ENCODE measurements at places on chromosomes 12 and 14.

DNA sequence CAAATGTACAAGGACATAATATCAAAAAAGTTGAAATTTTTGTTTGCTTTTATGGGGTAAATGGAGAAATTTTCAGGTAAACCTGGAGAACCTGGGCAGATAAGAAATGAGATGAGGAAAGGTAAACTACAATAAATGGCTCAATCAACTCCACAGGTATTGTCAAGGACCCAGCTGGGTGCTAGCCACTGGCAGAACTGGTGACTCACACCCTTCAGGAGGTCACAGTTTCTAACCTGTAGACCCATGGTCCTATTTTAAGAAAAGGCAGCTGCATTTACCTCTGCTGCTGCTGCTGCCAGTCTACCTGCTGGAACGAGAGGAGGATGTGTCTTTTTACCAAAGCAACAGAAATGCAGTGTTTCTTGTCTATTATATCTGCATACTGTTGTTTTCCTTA is 226.6 kb downstream of the ALG10B start:
- DNase-seq, result no peak

DNA sequence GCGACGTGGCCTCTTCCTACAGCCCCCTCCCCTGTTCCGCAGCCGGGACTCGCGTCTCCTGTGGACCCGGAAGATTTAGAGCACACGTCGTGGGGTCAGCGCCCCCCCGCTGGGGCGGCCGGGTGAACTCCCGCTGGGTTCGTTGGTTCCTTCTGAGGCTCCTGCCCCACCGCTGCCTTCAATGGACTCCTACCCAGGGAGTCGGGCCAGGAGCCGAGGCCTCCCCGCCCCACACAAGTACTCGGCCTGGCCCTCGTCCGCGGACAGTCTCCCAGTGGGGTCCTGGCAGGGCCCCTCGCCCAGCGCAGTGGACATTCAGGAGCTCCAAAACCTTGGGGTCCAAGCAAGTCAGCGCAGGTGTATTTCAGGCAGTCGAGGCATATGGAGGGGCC is 1.2 kb downstream of the MMP17 start:
- peak; percentile 16 for DNase-seq

DNA sequence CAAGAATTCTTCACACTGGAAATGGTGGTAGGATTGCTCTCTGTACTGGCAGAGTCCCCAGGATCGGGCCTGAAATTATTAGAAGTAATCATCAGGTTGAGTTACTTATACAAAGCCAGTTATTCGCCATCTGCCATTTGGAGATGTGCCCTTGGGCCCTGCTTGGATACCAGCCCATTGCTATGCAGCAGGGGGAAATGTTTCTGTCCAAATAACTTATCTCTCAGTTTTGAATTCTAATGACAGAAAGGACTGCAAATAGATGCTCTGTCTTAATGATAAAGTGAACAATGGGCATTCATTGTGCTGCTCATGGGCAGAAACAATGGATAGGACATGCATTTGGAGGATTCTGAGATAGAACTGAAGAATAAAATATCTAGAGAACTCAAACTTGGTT is 139.1 kb upstream of the PELI2 start:
- no peak for DNase-seq

DNA sequence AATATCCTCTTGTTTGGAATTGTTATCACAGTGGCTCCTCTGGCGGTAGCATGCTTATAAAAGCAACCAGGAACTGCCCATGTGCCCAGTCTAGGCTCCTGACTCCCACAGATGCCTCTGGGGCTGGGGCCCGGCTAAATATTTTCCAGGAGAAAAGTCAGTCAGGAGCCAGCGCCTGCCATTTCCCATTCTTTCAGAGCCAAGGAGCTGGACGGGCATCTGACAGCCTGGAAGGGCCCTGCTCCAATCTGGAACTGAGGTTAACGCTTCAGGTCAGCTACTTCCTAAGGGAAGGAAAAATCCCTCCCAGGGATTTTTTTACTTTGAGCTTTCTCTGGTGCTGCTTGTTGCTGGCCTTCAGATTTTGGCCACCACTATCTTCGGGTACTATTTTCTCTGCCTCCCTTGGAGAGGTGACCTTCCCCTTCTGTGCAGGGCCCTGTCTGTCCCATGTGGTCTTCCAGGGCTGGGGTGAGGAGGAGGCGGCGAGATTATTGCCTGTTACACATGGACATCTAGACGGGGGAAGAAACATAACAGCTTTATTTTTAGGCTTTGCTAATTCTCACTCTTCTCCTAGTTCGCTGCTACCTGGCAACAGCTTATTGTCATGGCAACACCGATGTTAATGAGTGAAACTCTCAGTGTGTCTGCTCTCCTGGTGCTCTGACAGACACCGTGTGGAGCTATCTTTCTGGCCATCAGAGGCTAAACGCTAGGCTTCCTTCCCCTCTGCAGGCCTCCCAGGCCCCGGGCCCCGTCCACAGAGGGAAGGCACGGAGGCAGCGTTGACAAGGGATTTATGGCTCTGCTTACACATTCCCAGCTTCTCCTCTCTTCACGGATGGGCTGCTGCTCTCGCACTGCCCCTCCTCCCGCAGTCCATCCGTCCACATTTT is 160.4 kb downstream of the CACNA1C start:
- DNase-seq, result no peak

- no peak for DNase-seq
Measured at GRCh38 chr14:29663281-29663801, 264.3 kb downstream of the PRKD1 start.

GRCh38 chr14:80477388-80478160 is 266.3 kb upstream of the DIO2 start:
- DNase-seq, result no peak

DNA sequence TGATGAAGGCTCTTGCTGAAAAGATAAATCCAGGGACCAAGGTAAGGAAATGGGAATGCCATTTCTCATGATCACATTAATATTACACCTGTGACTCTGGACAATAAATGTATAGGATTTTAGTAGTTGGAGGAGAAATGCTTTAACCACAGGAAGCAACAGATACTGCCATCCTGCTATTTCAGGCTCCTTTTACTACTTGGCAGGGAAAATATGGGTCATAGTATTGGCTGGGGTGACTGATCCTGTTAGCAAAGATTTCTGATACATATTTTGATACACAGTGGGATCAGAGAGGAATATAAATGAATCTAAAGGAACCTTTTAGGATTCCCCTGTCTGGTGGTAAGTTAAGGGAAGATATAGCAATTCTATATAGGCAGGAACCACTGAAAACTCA is 115.0 kb downstream of the IGF1 start:
- DNase-seq, result no peak

DNA sequence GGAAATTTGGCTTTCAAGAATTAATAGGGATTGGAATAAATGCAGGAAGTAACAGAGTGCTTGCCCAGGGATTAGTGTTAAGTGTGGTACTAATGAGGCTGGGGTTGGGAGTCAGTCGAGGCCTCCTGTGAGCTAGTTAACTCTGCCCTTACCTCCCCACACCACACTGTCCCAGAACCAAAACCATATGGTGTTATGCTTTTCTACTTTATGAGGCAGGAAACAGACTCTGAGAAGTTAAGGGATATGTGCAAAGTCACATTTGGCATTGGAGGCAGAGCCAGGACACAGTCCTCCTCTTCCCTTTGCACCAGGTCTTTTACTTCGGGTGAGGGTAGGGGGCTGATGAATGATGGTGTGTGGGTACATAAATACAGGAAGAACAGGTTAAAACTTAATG is 41.9 kb downstream of the PELI2 start:
- DNase-seq, result no peak

DNA sequence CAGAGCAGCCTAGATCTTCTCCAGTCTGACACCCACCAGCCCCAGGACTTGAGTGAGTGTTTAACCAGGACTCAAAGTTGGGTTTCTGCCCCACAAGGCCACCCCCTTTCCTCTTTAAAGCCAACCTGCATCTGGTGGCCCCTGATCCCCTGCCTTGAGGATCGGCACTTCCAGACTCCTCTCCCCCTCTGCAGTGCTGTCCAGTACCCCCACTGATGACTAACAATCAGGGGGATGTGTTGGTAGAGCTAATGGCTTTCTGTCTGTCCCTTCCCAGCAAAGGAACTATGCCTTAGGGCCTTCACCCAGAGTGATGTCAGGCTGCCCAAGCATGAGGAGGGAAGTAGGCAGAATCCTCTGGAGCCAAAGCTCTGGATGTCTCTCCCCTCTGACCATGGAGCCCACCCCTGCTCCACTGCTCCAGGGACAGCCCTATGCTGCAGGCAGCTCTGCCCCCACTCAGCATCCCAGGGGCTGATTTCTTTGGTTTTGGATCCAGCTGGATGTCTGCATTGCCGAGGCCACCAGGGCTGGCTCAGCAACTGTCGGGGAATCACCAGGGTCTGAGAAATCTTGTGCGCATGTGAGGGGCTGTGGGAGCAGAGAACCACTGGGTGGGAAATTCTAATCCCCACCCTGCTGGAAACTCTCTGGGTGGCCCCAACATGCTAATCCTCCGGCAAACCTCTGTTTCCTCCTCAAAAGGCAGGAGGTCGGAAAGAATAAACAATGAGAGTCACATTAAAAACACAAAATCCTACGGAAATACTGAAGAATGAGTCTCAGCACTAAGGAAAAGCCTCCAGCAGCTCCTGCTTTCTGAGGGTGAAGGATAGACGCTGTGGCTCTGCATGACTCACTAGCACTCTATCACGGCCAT is 42.9 kb downstream of the DAD1 start:
- DNase-seq, result peak; percentile 73

DNA sequence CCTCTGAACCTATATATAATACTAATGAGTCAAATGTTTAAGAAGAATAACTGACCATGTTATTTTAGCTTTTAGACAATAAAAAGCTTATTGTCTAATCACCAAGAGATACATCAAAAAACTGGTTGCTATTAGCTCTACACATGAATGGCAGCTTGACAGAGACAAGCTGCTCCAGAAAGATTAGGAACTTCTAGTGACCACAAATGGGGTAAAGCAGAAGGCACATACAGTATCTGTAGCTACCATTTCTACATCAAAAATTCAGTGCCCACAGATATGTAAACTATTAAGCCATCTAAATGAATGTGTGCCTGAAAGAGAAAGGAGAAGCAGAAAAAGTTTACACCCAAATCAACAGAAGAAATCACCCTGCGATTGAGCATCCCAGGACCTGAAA is 2.4 kb downstream of the AREL1 start:
- DNase-seq, result no peak

DNA sequence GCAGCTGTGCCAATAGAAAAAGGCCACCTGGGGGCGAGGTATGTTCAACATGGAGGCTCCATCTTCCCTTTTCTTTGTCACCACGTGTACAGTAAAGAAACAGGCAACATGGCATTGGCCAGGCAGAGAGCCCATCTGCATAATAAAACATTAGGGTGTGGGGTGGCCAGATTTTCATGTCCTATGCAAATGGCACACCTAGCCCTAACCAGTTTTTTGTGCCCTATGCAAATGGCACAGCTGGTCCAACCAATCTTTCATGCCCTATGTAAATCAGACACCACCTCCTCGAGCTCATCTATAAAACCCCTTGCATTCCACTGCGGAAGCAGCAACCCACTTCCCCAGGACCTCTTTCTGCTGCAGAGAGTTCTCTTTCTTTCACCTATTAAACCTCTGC is 149.1 kb upstream of the RGS6 start:
- DNase-seq, result no peak

DNA sequence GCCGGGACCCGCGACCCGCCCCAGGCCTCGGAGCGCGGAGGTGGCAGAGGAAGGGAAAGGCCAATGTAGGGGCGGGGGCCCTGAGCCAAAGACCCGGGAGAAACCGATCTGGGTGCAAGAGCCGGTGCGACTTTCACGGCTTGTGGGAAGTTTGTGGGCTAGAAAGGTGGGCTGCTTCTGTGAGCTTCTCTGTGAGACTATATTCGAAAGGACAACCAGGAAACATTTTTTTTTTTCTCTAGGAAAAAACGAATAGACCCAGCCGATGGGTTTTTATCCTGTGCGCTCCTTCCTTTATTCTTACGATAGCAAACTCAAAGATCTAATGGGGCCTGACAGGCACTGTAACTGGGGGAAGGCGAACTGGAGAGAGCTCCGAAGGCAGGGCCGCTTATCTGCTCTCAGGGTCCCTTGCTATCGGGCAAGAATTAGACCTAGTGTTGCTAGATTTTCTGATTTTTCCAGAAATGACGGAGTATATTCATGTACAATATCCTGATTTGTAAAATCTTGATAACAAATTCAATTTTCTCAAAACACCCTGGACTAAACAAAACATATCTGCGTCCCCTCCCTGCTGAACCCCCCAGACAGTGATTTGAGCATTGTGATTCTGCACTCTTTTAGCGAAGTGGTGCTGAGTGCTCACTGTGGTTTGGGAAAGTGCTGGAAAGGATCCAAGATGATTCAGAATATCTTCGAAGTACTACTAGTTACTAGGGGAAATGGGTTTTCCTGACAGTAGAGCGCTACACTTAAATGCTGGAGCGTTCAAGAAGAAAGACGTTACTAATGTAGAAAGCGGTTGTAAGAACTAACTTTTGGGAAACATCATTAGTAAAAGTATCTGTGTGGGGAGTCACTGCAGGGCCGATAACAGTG is 563 bp upstream of the STXBP6 start:
- no peak for DNase-seq

DNA sequence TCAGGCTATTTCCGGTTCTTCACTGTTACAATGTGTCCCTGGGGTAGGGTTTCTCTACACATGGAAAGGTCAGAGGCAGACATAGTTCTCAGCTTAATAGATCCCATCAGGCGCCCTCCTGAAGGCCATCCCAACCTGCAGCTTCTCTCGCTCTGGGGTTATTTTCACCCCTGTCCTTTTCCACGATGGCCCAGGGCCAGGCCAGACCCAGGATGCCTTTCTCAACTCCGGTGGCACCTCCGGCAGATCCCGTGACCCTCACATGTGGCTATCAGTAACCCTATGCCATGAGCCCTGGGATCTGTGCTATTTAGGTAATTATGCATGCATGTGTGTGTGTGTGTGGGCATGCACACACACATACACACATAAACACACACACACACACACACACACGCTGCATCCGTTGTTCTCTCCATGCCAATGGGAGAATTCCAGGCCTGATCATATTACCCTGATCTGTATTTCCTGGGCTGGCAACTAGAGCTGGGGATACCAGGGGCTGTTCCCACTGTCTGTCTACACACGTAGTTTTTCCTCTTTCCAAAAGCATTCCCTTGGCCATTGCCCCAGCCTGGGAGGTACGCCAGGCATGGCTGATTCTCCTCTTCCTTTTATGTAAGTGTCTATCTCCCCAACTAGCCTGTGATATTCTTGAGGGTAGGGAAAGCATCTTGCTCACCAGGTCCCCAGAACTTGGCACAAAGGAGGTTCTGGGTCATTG is 51.2 kb upstream of the NOS1 start:
- DNase-seq, result no peak

DNA sequence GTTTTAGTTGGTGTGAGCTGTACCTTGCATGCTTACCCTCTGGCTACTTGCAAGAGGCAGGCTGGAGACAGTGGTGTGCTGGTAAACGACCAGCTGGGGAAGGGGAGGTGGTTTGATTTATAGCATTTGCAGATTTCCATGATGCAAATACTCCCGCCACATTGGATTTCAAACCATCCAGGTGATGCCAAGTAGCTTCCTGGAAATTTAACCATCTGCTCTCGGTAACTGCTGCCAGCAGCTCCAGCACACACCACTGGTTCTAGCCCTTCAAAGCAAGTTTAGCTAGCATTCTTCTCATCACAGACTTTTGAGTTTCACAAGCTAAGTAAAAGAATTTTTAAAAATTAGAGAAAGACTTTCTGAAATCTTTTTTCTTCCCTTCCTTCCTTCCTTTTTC is 104.5 kb upstream of the AMIGO2 start:
- DNase-seq, result no peak
